ENCODE measurements at places on chromosomes 16 and 17.
A peak's percentile ranks its signal among the peaks of the same experiment; 100 is the strongest.

GRCh38 chr17:11176549-11176948 is 64.5 kb upstream of the SHISA6 start:
- no peak for DNase-seq

- no peak for DNase-seq
These were observed 10.2 kb downstream of the TEX2 start for GRCh38 chr17:64252831-64253230.

- no peak for DNase-seq
These were observed 43.3 kb downstream of the POLR3K start for GRCh38 chr16:9903-10665.

DNA sequence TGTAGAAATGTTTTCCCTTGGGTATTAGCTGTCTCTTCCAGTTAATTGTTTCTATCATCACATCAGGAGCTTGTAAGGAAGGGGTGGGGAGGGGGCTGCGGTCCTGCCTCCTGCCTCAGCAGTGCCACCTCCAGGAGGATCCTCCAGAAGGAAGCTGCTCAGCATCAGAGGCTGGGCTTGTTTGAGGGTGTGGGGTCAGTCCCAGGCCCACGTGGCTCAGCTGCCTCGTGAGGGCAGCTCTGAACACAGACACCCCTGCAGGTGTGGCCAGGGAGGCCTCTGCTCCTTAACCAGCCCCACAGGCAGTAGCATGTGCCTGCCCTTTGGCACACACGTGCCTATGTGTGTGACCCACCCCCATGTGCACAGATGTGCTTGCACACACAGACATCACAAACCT is 46.3 kb downstream of the MRM1 start:
- DNase-seq, result no peak

GRCh38 chr17:75810216-75810615 is 25.6 kb downstream of the UNK start:
- DNase-seq, result no peak

DNA sequence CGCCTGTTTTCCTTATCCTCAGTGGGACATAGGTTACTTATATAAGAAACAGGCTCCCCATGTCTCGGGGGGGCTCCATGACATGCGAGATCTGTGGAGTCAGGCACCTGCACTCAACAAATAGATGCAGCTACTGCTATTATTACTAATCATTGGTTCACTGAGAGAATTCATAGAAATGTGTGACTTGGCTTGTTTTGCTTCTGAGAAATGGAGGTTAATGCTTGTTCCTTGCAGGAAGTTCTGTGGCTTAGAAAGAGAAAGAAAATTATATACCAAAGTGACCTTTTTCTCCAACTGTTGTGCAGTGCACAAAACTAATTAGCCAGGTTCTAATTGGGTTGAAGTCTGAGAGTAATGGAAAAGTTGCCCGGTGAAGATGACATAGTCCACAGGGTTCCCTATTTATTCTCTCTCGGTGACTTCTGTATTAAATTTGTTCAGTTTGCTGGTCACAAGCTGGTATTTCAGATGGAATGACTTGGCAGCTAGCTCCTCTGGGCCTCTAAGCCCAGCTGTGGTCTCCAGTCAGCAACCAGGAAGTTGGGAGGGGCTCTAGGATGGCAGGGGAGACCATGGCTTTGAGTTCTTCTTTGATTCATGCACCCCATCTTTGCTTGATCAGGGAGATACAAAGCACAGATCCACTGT is 17.6 kb upstream of the MAF start:
- DNase-seq, result no peak

DNA sequence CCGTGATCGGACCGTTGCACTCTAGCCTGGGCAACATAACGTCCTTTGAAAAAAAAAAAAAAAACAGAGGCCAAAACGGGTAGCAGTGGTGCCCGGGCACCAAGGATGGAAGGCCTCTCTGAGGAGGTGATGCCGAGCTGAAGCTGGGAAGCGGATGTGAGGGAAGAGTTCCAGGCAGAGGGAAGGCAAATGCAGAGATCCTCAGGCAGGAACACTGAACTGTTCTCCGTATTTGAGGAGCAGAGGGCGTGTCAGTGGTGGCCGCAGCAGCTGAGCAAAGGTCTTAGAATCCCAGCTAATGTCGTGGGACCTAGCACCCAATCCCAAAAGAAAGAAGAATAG is 656 bp upstream of the KCTD13 start:
- DNase-seq, result peak; percentile 44

DNA sequence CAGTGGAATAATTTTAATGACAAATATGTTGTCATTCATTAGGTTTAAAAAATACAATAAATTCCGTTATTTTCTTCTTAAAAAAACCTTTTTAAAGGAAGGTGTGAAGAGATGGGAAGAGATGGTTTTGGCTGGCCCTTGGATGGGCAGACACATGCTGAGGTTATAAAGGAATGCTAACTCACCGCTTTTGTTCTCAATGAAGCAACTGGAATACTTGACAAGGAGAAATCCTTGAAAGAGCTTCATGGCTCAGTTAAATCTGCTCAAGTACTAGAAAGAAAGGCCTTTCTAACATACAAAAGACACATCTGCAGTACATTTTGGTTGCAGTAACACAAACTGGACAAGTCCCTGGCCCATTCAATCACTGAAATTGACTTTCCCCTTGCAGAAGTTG is 158.3 kb upstream of the KCNJ16 start:
- DNase-seq, result no peak

DNA sequence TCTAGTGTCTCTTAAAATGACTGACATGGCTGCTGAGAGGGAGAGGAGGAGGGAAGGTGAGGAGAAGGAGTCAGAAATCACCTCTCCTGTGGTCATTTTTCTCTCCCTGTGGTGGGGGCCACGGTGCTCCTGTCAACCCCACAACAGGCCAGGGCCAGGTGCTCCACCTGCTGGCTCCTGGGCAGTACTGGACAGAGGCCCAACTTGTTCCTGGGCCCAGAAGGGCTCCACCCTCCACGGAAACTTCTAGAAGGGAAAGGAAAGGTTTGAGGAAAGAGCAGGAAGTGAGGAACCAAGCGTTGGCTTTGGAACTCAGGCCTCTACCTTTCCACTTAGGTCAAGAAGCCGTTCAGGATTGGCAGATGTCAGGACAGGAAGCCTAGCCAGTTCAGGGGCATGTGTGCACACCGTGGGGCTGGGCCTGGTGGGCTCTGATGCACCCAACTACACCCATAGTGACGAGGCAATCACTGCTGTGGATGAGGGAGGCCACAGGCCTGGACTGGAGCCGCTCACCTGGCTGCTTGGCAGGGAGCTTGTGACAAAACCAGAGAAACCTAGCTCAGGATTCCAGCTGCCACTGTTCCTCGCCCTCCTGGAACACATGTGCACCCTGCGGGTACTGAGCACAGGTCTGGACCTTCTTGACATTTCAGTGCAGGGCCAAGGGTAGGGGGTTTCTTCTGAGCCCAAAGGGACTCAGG is 36.1 kb downstream of the WNT3 start:
- DNase-seq, result no peak

DNA sequence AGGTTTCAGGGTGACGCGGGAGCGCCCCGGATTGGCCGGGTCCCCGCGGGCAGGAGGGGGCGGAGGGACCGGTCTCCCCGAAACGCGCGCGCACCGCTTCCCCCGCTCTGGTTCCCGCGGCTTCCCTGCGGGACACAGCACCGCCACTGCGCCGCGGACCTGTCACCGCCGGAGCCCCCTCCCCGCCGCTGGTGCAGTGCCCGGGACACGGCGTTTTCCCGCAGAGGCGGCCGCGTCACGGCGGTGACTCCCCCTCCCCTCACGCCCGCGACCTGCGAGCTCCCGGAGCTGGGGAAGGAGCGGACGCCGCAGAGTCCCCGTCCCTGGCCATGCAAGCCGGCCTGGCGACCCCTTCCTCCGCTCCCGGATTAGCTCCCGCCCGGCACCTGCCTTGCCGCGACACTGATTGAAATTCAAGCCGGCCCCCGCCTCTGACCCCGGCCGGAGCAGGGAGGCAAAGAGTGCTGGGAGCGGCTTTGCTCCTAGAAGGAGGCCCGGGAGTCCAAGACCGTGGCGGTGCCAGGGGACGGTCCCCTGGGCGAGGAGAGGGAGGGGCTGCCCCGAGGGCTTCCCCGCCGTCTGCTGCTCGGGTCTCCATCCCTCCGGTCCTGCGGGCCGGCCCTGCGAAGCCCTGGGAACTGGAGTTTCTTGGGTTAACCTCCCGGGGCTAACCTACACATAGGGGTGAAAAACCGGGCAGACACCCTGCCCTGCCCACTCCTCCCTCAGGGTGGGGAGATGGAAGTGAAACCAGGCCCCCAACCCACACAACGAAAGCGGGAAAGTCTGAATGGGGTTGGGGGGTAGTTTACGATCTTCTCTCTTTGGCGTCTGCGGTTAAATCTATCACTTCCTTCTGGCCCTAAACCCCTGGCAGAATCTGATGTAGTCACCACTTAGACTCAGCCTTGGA is 1.0 kb downstream of the RHBDL3 start:
- DNase-seq, result no peak

Measured in fibroblast of mammary gland (primary cell).